Stimulated activated CD8-positive, alpha-beta memory T cell treated with anti-CD3 and anti-CD28 coated beads, Interleukin-2, amount 100 ng/mL, for 1 hour (primary cell): ENCODE measurements at places on chromosomes 12 and 14.

DNA sequence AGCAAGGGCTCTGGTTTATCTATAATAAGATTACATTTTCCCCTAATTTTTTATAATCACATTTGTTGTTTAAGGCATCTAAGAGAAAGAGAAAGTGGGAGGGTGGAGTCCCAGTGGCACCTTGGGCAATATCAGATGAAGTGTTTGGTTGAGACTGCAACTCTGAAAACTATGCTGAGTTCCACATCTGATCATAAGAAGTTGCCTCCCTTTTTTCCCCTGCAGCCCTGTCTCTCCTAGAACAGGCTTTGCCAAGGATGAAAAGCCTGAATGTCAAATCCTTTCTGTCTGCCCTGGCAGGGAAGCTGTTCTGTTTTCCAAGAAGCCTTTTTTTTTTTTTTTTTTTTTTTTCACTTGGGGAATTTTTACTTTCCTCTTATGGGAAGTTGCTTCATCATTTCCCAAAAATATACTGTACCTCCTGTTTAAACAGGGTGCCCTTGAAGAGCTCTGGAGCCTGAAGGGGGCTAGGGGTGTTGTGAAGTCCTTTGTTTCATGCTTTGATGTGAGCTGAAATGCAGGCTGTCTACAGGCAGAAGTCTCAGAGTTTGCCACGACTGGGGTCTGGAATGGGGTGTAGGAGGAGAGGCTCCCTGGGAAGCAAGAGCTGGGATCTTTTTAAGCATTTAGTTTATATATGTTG is 71.3 kb downstream of the SUSD6 start:
- DNase-seq, result no peak

DNA sequence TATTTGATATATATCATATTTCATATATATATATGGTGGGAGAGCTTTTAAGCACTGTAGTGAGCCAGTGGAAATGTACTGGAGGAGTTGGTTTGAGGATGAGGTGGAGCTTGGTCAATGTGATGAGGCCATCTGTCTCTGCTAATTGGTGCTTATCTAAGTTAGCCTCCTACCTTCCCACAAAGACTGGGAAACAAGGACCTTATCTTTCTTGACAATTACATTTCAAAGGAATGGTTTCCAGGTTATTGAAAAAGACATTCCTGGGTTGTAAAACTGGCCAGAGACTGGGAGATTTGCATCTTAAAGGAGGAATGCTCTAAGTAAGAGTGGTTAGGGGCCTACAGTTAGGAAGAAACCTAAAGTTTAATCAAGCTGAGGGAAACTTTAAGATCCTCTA is 212.8 kb upstream of the SYT1 start:
- no peak for DNase-seq

- DNase-seq, result no peak
These were observed 615.4 kb downstream of the C12orf50 start for GRCh38 chr12:87413784-87414183.

DNA sequence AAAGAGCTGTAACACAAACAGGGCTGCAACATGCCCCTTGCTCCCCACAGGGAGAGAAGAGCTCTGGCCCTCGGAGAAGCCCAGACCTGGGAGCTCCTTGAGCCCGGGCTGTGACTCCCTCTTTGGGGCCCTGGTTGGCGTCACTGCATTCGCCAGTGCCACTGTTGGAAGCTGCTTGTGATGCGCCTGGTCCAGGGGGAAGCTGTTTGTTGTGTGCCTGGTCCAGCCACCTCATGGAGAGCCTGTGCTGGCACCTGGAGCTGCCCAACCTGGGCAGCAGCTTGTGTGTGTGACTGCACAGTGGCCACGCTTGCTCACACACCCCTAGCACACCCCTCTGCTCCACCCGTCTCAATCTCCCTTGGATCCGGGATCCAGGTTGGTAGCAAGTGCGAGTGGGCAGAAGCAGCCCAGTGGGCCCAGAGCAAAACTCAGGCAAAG is 49.5 kb downstream of the A2M start:
- DNase-seq, result no peak

DNA sequence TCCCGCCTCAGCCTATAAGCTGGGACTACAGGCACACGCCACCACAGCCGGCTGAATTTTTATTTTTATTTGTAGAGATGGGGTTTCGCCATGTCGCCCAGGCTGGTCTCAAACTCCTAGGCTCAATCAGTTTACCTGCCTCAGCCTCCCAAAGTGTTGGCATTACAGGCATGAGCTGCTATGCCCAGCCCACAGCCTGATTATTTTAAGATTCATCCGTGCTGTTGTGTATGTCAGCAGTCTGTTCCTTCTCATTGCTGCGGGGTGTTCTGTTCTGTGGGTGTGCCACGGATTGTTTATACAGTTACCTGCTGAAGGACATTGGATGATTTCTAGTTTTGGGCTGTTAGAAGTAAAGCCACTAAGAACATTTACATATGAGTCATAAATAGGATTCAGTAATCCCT is 9.6 kb upstream of the EP400 start:
- DNase-seq, result no peak

GRCh38 chr12:120766566-120766965 is 40.9 kb downstream of the ACADS start:
- DNase-seq, result no peak
